Left renal pelvis (tissue), 4 donors: ENCODE measurements at places on chromosomes 1 and 21. TPM values are rescaled to one million over a fixed set of nuclear protein-coding genes. Genes with fewer than 3 reads are reported as not detected.

Gene EPHA8
- not detected for polyA plus RNA-seq

Gene NTNG1
- 23.7 TPM for polyA plus RNA-seq

Gene AMY2A
- polyA plus RNA-seq = 0.47 TPM

Gene KLHL20
- 22.2 TPM for polyA plus RNA-seq

Gene PGLYRP4
- polyA plus RNA-seq = not detected

Gene LSM10
- 27.9 TPM for polyA plus RNA-seq

Gene CLCA2
- polyA plus RNA-seq = 0.03 TPM

Gene UTS2
- not detected for polyA plus RNA-seq

Gene GJC2
- polyA plus RNA-seq = 2.2 TPM

Gene CFAP74
- 0.27 TPM for polyA plus RNA-seq

Gene FAM151A
- polyA plus RNA-seq = 35.5 TPM

Gene C1orf21
- polyA plus RNA-seq = 57.0 TPM

Gene S100A3
- polyA plus RNA-seq = 0.22 TPM

Gene FCRLB
- 2.9 TPM for polyA plus RNA-seq

Gene HNRNPCL4
- 0.41 TPM for polyA plus RNA-seq

Gene KCNJ6
- 0.27 TPM for polyA plus RNA-seq

Gene CNIH3
- polyA plus RNA-seq = 10.3 TPM

Gene NHLH1
- 0.34 TPM for polyA plus RNA-seq

Gene TIMM17A
- polyA plus RNA-seq = 74.6 TPM

Gene CD1B
- not detected for polyA plus RNA-seq

Gene RIIAD1
- polyA plus RNA-seq = not detected

Gene PCBP3
- 1.5 TPM for polyA plus RNA-seq

Gene TMPRSS15
- polyA plus RNA-seq = 0.23 TPM
